ENCODE measurements at places on chromosomes 7 and 10.

DNA sequence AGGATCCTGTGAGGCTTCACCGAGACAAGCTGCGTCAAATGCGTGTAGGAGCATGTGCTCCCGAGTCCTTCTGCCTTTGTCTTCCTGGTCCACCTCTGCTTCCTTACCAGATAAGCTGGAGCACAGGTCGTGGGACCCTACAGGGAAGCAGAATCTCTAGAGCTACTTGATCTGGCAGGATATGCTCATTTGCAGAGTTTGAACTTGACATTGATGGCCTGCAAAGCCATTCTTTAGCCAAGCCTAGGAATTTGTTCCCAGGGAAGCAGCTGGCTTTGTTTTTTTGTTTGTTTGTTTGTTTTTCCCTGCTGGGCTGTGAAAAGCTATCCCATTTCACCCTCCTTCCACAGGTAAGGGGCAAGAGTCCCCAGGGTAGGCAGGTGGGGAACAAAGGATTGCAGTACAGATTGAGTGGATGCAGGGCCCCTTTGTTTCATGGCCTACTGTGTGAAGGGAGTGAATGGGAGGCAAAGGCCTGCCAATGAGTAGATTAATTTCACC is 200.0 kb upstream of the BMPER start:
- DNase-seq = no peak

- no peak for DNase-seq
Measured at GRCh38 chr10:105800641-105801040, 1159.6 kb downstream of the SORCS3 start.

DNA sequence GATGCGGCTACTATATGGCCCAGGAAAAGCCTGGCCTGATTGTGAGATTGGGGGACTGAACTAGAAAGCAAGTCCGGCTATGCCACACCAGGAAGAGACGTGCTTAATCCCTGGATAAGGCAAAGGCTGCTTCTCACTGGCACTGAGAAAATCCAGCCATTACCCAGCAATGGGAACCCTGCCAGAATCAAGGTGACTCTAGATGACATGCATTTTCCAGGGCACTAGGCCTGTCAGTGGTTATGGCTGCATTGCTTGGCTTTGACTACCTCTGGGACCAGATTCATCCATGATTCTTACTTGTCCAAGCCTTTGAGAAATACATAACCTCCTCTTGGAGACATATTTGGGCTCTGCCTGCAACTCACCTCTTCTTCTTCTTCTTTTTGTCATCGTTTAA is 317.2 kb downstream of the GRID1 start:
- DNase-seq = no peak

GRCh38 chr7:24995466-24995865 is 15.5 kb upstream of the OSBPL3 start:
- no peak for DNase-seq

DNA sequence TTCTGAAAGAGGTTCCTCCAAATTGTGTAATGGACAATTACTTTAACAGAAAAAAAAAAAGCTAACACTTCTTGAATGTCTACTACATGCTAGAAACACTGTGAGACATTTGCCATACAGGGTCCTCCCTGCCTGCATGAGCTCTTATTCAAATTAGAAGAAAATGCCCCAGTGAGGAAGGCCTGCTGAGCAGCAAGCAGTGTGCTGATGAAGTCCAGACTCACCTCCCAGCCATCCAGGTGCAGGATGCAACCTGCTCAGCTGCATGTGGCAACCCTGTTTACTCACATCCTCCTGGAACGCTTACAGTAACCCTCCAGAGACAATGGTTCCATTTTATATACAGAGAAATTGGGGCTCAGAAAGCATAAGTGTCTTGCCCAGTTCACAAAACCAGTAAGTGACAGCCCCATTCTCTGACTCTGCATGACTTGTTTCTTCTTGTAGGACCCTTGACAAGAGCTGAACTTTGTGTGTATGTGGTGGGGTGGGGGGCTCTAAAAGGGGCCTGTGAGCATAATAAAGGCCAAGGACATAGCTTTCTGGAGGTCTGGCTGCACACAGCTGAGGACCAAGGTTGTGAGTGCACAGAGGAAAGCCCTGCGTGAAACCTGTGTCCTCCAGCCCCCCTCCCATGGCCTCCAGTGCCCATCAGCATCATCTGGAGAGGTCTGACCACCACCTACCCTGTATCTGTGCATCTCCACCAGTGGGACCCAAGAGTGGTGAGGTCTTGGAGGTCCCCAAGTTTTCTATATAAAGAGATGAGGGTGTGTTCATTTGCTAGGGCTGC is 387.8 kb downstream of the GRID1 start:
- no peak for DNase-seq

GRCh38 chr7:114620208-114620607 is 205.6 kb downstream of the FOXP2 start:
- no peak for DNase-seq

GRCh38 chr7:157692460-157693011 is 355.7 kb downstream of the DNAJB6 start:
- DNase-seq = no peak

DNA sequence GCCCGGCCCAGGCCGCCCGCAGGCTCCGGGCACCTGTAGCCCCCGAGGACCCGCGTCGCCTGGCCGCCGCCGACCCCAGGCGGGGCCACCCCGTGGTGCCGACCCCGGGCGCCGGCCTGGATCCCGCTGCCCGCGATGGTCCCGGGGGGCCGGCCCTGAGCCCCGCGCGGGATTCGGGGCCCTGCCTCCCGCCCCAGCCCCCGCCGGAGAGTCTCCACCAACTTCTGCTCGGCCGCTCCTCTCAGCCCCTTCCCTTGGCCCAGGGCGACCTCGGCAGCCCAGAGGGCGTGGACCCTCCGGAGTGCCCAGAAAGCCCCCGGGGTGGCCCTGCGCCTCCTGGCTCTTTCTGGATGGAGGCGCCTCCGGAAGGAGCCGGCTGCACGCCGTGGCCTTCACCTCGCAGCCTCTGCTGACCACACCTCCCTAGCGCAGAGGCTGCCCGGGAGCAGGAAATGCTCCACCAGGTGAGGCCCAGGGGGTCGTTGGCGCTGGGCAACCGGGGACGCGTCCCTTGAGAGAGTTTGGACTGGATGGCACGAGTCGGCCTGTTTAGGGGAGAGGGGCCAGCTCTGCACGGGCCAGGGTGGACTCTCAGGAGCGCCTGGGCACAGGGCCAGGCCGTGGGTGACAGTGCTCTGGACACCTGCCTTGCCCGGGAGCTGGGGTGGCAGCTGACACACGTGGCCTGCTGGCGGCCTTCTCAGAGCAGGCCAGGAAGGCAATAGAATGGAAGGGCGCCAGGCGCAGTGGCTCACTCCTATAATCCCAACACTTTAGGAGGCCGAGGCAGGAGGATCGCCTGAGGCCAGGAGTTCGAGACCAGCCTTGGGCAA is 529 bp downstream of the ZNF853 start:
- DNase-seq = no peak

DNA sequence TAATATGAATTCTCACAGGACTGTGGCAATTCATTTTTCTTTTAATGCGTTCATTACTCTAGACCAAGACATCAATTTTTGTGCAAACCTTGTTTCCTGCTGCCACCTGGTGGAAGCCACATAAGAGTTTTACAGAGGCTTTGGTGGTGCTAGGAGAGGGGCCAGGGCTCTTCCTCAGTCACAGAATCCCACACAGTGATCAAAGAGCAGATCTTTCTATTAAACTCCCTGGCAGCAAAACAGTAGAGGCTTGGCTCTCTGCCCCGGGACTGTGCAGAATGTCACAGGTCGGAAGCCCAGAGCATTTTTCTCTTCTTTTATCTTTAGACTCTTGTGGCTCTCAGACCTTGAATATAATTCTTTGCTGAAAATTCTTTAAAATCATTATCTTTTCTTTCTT is 506.4 kb upstream of the C7orf33 start:
- peak; percentile 46 for DNase-seq

DNA sequence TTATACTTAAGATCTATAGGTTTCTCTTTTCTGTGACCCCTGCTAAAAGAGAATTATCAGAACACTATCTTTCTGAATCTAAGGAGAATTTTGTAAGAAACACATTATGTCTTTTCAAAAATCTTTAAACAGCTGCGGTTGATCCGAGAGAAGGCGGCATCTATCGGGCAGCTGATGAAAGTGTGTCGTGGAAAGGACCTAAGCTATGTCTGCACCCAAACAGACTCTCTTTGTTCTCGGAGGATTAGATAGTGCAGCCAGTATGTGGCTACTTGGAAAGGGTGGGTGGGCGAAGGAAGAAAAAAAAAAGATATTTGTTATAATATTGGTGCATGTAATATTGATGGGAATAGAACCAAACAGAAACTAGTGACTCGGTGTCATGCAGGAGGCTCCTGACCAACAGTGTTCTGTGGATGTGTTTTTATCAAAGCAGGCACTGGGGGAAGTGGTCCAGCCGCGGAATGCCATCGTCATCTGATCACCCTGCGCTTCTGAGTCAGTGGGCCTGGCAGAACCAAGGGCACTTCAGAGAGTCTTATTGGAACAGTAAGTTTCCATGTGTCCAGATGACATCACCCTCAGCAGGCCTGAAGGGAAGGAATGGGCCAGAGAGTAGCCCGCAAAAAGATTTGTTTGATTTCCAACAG is 509.7 kb upstream of the AKR1E2 start:
- DNase-seq = no peak

GRCh38 chr7:23299770-23300300 is 696 bp downstream of the MALSU1 start:
- DNase-seq = no peak

GRCh38 chr7:87878208-87878735 is 2.0 kb downstream of the DBF4 start:
- no peak for DNase-seq

- DNase-seq = no peak
Measured at GRCh38 chr7:4177001-4177400, 505.1 kb upstream of the FOXK1 start.

- DNase-seq = no peak
Measured at GRCh38 chr7:84669177-84669732, 474.7 kb upstream of the SEMA3A start.

GRCh38 chr7:100825751-100826513 is 1.4 kb downstream of the EPHB4 start:
- DNase-seq = no peak

GRCh38 chr7:154795437-154795836 is 207.5 kb downstream of the PAXIP1 start:
- DNase-seq = no peak

- DNase-seq = no peak
Measured at GRCh38 chr7:39891894-39892293, 58.2 kb upstream of the CDK13 start.

GRCh38 chr10:58735087-58735486 is 222.4 kb downstream of the BICC1 start:
- no peak for DNase-seq

- no peak for DNase-seq
Measured at GRCh38 chr10:63994371-63994770, 473.2 kb downstream of the REEP3 start.

DNA sequence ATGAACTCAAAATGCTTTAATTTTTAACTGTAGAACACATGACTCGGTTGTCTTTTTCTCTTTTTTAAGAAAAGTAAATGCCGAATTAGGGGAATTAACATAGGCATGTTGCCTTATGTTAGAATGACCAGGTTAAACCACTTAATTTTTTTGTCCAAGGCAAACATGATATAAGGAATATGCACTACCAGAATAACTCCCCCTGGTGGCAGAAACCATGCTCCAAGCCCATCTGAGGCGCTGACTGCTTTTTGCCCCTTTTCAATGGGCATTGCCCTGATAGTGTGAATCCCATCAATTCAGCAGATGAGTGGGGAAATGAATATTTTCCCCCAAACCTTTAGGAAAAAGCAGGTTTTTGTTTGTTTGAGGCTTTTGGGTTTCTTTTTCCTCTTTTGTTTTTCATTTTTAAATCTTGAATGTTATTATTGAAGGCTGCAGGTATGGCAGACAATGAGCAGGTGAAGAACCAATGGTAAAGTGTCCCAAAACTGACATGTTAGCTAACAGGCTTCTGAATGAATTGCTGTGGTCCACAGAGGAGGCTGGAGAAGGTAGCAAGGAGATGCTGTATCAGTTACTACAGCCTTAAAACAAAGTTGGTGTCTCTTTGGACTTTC is 284.3 kb downstream of the SORCS3 start:
- no peak for DNase-seq

DNA sequence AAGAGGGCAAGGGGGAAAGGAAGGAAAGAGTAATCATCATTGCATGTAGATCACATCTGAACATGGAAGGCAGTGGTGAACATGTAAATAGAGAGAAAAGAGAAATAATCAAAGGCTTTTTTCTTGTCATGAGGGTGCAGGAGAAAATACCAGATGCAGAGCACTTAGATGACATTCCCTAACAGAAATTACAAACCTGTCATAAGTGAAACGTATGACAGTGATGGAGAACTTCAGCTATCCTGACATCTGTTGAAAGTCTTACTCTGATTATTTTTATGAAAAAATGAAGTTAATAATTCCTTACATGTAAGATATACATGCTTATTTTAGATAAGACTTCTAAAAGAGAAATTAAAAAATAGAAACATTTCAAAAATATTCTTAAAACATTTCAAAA is 54.7 kb downstream of the BRAF start:
- no peak for DNase-seq

- DNase-seq = no peak
Measured at GRCh38 chr7:107692501-107692900, 31.9 kb downstream of the SLC26A4 start.

- DNase-seq = no peak
Measured at GRCh38 chr7:150734254-150734653, 3.0 kb upstream of the GIMAP5 start.
